Activated CD8-positive, alpha-beta memory T cell treated with anti-CD3 and anti-CD28 coated beads for 24 hours (primary cell): ENCODE measurements at places on chromosomes 12 and 14.

DNA sequence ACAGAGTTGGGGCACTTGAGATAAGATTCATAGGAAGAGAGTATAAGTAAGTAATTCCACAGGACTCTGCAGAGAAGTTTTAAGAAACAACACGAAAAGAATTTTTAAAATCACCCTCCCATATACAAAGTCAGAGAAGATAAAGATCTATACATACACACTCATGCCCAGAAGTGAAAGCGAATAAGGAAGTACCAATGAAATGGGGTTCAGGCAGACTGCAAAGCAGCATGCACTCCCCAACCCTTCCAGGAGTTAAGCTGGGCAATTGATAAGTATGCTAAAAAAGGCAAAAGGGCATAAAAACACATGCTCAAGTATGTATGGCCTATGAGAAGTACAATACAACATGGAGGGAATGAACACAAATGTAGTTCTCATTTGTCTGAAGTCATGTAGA, 246.2 kb upstream of the GRIP1 start:
- no peak for DNase-seq

GRCh38 chr12:26717757-26718156, 115.2 kb downstream of the ITPR2 start:
- DNase-seq: no peak

DNA sequence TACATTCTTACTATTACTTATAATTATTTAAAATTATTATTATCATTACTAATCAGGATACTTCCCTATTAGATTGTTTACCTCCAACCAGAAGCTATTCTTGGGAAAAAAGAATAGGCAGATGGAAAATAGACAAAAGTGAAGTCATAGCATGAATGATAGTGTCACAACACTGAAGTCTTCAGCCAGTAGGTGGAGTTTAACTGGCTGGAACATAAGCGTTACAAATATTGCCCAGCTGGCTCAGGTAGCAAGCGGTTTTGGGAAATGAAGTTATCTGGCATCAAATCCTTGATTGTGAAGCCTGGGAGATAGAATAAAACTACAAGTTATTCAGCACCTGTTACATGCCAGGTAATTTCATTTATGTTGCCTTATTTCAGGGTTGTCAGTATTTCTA, 762.9 kb downstream of the C12orf50 start:
- no peak for DNase-seq

DNA sequence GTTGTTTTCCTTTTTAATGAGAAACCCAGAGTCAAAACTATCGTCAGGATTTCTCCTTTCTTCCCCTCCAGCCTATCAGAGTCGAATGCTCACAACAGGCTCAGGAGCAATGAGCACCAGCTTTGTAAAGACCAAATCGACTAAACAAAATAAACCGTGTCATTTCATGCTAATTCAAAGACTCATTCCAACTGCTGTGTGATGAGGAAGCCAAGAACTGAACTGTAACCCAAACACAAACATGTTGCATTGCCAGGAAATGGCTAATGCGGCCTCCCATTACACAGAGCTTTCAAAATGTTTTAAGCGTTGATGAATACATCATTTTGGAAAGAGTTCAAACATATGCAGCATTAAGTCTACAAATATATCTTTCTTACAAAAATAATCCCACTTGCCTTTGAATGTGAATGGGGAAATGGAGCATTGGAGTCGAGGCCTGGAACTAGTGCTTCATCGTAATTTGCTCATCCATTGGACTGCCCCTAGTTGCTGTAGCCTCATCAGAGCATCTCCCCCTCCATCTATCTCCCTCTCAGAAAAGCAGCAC, 349.5 kb downstream of the GXYLT1 start:
- DNase-seq: no peak

GRCh38 chr14:104594310-104595046, 10.1 kb downstream of the TMEM179 start:
- no peak for DNase-seq

- DNase-seq: no peak
Observed at GRCh38 chr14:53338192-53338591, 185.1 kb upstream of the DDHD1 start.

- DNase-seq: no peak
Observed at GRCh38 chr12:100963381-100963780, 168.8 kb downstream of the ANO4 start.

DNA sequence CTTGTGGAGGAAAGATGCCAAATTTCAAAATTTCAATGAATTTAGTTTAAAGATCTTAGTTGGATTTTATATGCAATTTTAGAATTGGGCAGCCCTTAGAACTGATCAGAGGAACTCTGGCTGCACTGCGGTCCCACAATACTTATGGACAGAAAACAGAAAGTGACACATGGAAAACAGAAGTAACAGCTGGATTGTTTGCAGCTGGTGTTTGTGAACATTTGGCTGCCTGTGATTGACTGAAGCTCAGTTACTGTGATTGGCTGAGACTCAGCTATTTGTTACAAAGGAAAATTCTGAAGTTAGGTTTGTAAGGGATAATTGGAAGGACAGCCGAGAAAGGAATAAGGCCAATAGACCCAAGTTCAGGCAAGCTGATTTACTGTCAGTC, 10.0 kb upstream of the KRT86 start:
- DNase-seq: no peak

DNA sequence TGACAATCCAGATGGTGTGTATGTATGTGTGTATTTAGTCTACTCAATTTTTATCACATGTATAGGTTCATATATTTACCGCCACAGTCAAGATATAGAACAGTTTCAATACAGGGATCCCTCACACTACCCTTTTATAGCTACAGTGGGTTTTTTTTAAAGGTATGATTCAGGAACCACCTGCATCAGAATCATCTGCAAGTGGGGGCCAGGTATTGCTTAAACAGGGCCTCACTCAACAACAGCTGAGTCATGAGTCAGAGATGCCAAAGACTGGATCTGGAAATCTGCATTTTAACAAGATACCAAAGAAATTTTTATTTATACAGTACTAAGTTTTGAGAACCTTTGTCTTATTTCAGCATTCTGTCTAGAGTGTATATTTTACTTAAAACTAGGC, 117.6 kb downstream of the SLC35F4 start:
- no peak for DNase-seq

DNA sequence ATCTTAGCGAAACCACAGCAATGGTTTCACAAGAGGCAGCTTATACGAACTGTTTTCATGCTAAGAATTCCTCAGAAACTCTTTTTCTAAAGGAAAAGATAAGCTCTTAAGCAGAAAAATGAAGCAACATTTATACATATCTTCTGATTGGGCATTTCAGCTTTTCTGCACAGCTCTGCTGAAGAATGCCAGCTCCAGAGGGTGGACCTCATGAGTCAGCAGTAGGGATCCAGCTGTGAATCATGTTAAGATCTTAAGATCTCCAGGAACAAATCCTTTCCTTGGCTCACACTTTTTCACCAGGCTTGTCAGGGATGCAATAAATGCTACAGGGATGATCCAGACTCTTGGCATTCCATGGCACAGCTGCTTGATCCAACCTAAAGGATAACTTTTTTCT, 477.1 kb upstream of the CCDC196 start:
- no peak for DNase-seq

DNA sequence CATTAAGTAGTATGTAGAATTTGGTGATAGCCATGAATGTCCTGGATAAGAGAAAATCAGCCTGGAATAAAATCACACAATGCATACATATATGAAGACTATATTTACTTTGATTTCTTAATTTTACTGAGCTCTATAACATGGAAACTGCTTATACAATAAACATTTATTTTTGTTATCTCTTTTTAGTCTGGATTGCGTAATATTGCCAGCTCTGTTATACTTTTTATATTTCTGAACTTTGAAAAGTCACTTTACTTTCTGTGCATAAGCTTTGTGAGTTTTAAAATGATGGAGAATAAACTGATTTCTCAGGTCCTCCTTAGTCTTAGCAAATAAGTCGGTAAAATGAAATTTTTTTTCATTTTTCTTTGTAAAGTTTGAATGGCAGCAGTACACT, 19.2 kb upstream of the ABCD2 start:
- no peak for DNase-seq

DNA sequence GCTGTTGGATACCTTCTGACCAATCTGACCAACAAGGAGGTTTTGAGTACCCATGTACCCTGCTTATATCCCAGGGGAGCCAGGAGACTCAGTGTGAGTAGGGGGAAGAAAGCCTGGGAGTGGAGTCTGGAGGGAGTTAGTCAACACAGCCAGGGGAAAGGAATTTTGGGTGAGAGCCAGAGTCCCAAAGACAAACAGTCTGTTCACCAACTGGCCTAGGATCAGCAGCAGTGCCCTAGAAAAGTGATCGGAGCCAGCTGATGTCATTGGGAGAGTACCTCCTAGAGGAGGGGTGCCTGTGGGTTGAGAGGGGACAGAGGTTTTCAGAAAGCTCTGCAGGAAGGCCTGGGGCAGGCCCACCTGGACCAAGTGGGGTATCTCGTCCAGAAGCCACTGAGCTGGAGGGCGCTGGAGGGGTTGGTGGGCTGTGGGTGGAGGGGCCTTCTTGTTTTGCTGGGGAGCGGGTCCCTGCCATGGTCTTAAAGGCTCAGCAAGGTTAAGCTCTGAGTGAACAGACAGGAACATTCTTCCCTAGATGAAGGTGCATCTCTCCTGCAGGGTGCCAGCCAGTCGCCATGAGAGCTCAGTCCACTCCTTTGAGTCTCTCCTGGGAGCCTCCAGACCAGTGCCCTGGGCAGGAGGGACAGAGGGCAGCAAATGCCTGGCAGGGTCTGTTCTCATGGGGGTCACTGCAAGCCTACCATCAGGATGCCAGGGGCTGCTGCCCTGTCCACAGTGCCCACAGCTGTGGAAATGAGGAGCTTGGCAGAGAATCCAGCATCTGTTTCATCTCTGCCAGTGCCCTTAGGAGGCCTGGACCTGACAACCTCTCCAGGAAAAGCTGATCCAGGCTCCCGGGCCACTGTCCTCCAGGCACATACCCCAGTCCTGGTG, 63.6 kb downstream of the CHGA start:
- DNase-seq: no peak

GRCh38 chr14:59847711-59848110, 22.9 kb downstream of the RTN1 start:
- DNase-seq: no peak

GRCh38 chr12:117294189-117294603, 67.2 kb downstream of the NOS1 start:
- DNase-seq: no peak

DNA sequence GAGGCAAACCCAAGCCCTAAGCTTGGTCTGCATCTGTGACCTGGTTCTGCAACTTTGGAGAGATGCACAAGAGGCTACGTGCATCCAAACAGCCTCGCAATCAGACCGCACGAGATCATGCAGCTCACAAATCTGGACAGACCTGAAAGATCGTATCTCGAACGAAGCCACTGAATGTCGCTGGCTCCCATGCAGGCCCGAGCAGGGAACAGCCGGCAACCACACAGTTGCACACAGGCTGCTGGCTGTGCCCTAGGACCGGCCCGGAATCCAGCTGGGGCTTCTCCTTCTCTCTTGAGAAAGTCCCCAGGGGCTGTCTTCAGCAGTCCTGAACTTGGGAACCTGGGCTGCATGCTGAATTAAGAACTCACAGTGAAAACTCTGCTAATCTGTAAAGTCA, 27.9 kb downstream of the WNT5B start:
- DNase-seq: no peak

- DNase-seq: no peak
Observed at GRCh38 chr14:66982247-66982646, 207.0 kb upstream of the GARIN2 start.

- no peak for DNase-seq
Observed at GRCh38 chr14:32469388-32470160, 140.5 kb downstream of the AKAP6 start.
